Fibroblast of the aortic adventitia (primary cell): ENCODE measurements at places on chromosomes 2 and 18.

GRCh38 chr18:4270016-4270415, 185.1 kb downstream of the DLGAP1 start:
- no peak for DNase-seq

DNA sequence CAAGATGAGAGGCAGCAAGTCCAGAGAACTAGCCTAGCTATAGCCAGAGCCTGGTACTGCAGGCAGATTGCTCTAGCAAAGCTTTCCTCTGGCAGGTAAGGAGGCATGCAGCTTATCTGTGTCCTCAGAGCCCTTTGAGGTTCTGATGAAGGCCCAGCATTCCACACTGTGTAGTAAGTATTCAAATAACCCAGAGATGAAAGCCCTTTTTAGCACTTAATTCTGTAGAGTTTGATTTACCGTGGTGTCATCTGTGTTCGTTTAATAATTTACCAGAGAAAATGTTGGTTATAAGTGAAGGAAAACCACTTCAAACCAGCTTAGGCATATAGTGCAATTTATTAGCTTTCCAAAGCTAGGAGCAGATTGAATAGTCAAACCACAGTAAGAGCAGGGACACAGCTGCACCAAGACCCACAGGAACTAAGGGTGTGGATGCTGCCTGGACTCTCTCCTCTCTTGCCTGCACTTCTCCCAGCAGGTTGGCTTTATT, 226.6 kb downstream of the BABAM2 start:
- no peak for DNase-seq

GRCh38 chr2:127105656-127106456, 1.1 kb downstream of the BIN1 start:
- peak; percentile 56 for DNase-seq

- DNase-seq = no peak
Observed at GRCh38 chr2:9384521-9384920, 38.8 kb downstream of the ITGB1BP1 start.

DNA sequence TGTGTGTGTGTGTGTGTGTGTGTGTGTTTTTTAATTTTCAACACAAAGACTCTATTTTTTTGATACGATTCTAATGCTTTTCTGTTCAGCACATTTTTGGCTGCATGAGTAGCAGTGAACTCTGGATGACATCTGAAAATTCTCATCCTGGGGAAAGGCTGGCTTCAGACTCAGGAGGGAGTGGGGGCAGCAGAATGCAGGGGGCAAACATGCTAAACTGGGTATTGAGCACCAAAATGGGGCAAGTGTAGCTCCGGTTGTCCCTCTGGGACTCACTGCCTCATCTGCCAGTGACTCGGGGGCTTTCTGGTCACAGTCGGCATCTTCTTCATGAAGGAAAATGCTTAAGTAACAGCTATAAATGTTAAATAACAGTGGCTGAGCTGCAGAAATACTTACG, 116.8 kb upstream of the PID1 start:
- DNase-seq = peak; percentile 42

DNA sequence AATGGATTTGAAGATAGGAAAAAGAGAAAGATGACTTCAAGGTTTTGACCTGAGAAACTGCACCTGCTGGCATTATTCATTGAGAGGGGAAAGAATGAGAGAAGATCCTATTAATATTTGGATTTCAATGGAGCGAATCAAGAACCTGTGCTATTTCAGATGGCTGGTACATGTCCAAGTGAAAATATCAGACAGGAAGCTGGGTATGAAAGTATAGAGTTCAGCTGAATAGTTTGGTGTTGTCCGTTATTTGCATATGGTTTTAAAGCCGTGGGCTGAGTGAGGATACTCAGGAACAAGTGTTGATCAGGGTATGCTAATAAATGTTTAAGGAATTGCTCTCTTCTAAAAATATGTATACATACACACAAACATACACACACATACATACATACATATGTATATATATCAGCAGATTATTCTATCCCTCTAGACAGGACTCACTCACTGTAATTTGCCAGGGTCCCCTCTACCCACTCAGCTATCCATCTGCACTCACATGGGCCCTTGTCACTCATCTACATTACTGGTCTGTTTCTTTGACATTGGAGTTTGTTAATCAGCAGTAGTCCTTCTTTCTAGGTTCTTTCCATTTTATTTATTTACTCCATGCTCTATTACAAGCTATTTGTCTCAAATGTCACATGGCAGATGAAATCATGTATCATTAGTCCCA, 33.9 kb upstream of the IKZF2 start:
- no peak for DNase-seq

GRCh38 chr2:76501641-76502040, 790.9 kb upstream of the GCFC2 start:
- DNase-seq = no peak

- no peak for DNase-seq
Observed at GRCh38 chr2:86410581-86410980, 30.6 kb upstream of the KDM3A start.

DNA sequence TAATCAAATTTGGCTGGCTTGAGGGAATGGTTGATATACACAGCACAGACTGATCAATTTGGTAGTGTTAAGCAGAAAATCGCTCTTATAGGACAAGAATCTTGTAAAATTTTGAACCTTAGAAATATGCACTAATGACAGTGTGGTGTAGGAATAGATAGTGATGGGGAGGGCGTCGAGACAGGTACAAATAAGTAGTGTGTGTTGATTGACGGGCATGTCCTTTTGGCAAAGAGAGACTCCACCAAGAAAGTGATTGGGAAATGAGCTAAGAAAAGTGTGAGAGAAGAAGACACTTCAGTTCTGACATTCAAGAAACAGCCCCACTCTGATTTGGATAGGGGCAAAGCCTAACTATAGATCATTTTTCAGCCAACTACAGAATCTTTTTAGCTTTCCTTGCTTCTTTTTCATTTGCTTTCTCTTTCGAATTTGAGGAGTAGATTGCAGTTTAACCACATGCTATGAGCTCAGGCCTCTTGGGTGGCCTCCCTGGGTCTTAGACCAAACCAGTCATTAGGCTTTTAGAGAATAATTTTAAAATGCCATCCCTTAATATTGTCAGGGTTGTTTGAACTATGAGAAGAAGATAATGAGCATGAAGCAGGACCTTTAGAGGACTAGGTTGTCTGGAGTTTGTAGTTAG, 127.1 kb downstream of the CERS6 start:
- peak; percentile 61 for DNase-seq

GRCh38 chr2:124983595-124983994, 958.5 kb downstream of the CNTNAP5 start:
- DNase-seq = peak; percentile 13

GRCh38 chr2:81703831-81704230, 1399.3 kb upstream of the LRRTM1 start:
- no peak for DNase-seq

DNA sequence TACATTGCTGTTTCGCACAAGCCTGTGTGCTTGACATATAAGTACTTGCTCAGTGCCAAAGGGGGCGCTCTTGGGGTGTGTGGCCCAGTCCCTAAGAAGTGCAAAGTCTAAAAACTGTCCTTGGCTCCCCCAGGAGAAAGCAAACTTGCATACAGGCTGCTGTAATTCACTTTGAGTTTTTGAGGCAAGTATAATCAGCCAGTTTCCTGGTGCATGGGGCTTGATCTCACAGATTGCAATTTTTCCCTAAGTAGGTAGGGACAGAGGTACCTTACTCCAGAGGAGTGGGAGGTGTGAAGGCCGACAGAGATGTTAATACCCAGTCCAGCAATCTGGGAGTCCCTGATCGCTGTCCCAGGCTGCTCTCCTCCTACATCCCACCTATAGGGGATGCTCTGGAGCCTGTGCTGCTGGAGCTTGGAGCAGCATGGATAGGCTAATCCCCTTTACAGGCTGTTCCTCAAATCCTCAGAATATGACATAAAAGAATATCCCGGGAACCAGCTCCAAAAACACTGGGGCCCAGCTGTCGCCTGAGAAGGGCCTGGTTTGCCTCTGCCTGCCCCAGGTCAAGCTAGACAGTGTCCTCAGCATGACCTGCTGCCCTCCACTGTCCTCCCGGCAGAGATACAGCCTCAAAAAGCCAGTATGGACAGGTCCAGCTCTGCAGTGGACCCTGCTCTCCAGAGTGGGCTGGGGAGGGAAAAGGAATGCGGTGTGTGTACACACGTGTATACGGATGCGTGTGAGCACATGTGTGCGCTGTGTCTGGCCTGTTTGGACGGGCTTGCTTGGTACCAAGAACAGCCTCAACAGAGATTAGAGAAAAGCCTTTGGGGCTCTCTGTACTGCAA, 136.5 kb upstream of the HAAO start:
- peak; percentile 59 for DNase-seq

- DNase-seq = no peak
Observed at GRCh38 chr2:241149675-241149924, 328 bp upstream of the PASK start.

GRCh38 chr2:110875384-110875725, 143.0 kb downstream of the ACOXL start:
- DNase-seq = no peak

- DNase-seq = no peak
Observed at GRCh38 chr2:218196974-218197373, 20.0 kb upstream of the ARPC2 start.

GRCh38 chr2:206518997-206519396, 75.7 kb downstream of the ADAM23 start:
- DNase-seq = no peak

GRCh38 chr18:11008505-11008904, 140.9 kb downstream of the PIEZO2 start:
- no peak for DNase-seq

GRCh38 chr18:79898952-79899608, 52.4 kb downstream of the SLC66A2 start:
- no peak for DNase-seq

DNA sequence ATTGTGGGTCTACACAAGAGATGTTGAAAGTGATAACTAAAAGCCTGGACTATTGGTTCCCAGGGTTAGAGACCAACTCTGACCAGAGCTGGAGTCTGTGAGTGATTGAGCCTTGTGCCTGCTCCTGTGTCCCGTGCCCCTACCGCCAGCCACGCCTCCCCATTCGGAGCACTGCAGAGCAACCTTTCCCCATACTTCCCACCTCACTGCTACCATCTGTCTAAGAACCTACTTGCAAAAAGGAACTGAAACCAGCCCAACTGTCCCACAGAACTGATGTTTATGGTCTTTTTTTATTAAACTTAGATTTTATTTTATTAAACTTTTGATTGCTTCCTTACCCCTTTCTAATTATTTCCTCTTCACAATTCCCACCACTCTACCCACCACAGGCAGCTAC, 300.3 kb upstream of the MGAT5 start:
- no peak for DNase-seq

GRCh38 chr2:209208211-209208610, 215.6 kb upstream of the MAP2 start:
- DNase-seq = peak; percentile 31

- DNase-seq = no peak
Observed at GRCh38 chr2:191749181-191749540, 71.2 kb downstream of the NABP1 start.

GRCh38 chr2:199740111-199740428, 110.9 kb downstream of the FTCDNL1 start:
- DNase-seq = no peak

GRCh38 chr2:12106440-12107080, 360.1 kb downstream of the LPIN1 start:
- peak; percentile 97 for DNase-seq

GRCh38 chr18:44117821-44118220, 562.9 kb upstream of the SETBP1 start:
- DNase-seq = no peak

GRCh38 chr18:34976899-34977837, 64.0 kb upstream of the MAPRE2 start:
- DNase-seq = peak; percentile 8

- DNase-seq = peak; percentile 82
Observed at GRCh38 chr2:112582314-112582746, 2.1 kb upstream of the CHCHD5 start.

- DNase-seq = no peak
Observed at GRCh38 chr18:79489051-79489898, 93.5 kb downstream of the NFATC1 start.

DNA sequence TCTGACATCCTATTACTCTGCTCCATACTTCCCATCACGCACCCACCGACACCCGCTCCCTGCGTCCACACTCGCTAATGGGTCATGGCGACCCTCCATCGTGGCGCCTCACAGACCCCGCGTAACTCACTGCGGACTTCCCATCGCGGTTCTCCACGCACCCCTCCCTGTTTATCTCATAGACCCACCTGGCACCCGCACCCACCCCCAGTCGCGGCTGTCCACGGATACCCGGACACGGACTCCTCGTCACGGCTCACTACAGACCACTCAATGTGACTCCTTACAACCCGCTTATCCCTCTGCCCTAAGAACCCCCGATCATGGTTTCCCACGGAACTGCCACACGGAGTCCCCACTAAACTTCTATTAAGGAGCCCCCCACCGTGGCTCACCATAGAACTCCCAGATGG, 458 bp downstream of the CXXC1 start:
- DNase-seq = no peak

DNA sequence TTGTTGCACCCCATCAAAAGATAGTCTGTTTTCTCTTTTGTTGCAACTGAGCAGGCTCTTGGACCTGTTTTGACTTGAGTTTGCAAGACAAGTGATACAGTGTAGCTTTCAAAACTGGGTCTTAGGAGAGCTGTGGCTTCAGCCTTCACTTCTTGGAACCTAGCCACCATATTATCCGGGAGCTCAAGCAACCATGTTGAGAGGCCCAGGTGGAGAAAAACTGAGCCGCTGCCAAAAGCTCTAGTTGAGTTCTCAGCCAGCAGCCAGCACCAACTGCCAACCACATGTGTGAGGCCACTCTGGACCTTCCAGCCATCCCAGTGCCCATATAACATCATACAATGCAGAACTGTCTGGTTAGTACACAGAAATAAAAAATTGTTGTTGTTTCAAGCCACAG, 5.4 kb downstream of the CACNB4 start:
- no peak for DNase-seq

- DNase-seq = no peak
Observed at GRCh38 chr2:7430421-7430868, 513.2 kb downstream of the RNF144A start.

GRCh38 chr2:57726294-57726693, 320.3 kb upstream of the VRK2 start:
- no peak for DNase-seq

DNA sequence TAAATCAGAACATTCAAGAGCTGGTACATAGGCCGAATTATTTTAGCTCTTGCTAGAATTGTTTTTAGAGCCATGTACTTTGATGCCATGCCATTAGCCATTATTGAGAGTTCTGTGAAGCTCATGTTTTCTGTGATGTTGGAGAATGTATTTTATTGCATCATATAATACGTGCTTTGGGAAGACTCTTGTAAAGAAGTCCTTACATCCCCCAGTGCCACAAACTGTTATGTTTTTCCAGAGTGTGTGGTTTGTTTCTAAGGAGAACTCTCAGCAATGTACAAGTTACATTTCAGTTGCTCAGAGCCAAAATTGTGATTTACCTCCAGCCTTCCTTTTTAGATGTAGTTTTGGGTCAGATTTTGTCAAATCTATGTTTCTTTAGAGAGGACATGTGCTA, 148.6 kb downstream of the HAUS1 start:
- DNase-seq = peak; percentile 9

DNA sequence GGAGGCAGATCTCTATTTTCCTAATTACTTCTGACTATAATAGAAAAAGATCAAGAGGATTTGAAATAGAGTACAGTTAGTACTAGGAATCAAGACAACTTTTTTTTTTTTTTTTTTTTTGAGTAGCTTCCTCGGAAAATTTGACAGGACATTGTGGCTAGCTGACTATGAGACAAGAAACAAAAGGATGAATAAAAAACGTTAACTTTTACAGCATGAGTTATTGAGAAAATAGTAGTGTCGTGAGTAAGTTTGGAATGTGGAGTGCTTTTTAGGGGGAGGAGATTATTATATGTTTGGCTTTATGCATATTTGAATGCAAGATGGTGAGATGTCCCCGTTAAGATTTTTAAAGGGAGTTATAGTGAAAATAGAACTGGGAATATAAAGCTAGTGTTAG, 27.7 kb upstream of the CPS1 start:
- peak; percentile 9 for DNase-seq

- no peak for DNase-seq
Observed at GRCh38 chr2:162965191-162965590, 126.6 kb upstream of the KCNH7 start.
